ENCODE measurements at places on chromosomes 6 and 20. TPM values are rescaled to one million over a fixed set of nuclear protein-coding genes. Genes with fewer than 3 reads are reported as not detected.

Gene TAGAP
- total RNA-seq, result 64.5 TPM

Gene OR2H1
- not detected for total RNA-seq

Gene SPATA2
- total RNA-seq, result 7.7 TPM

Gene PEX3
- total RNA-seq, result 14.5 TPM

Gene SIRPB2
- total RNA-seq, result not detected

Gene ENPP5
- not detected for total RNA-seq

Gene ACTL10
- total RNA-seq, result 3.2 TPM

Gene ZSCAN23
- 0.79 TPM for total RNA-seq

Gene FAM83D
- total RNA-seq, result 25.6 TPM

Gene LY6G6F
- not detected for total RNA-seq

Gene OXT
- not detected for total RNA-seq

Gene TFAP2C
- total RNA-seq, result not detected

Gene TMEM74B
- 1.1 TPM for total RNA-seq

Gene KCNB1
- not detected for total RNA-seq

Gene ZBTB46
- not detected for total RNA-seq

Gene CAGE1
- 0.16 TPM for total RNA-seq

Gene FAM229B
- total RNA-seq, result 2.2 TPM

Gene NR2E1
- total RNA-seq, result not detected

Gene TREM2
- not detected for total RNA-seq

Gene TAAR8
- not detected for total RNA-seq

Gene SLC2A10
- total RNA-seq, result not detected

GRCh38 chr20:3759316-3759823 is 8.2 kb downstream of the ADISSP start:
- no peak for DNase-seq

DNA sequence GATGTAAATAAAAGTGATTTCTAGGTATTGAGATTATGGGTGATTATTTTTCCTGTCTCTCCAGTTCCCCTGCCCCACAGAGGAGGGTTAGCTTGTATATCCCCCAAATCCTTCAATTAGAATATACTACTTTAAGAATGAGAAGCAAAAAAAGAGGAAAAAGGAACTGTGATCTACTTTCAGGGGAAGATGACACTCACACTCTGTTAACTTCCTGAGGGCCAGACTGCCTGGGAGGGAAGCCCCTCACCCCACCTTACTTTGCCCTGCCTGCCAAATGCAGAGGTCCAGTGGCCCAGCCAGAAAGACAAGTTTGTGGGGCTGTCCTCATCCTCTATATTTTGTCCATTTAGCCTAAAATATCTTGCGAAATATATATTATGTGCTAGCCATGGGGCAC is 9.2 kb upstream of the LY86 start:
- DNase-seq, result no peak

- DNase-seq, result no peak
These were observed 195.1 kb upstream of the CITED2 start for GRCh38 chr6:139569566-139569965.

GRCh38 chr6:164401871-164402270 is 907.5 kb downstream of the C6orf118 start:
- DNase-seq, result no peak

GRCh38 chr6:55023230-55023629 is 151.1 kb upstream of the HCRTR2 start:
- no peak for DNase-seq

DNA sequence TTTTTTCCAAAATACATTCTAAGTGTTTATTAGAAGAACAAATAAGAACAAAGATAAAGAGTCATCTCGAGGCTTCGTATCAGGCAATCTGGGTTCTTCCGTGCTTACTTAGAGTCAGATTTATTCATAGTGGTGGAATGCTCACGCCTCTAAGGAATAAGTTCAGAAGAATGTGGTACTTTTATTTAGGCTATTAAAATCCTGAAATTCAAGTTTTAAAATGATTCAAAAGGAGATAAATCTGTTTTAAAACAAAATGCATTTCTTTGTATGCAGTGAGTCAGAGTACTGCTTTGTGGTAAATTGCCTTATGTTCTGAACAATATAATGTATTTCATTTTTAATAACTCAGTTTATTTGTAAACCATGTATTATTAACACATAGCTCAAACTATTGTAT is 89.1 kb downstream of the FUT9 start:
- no peak for DNase-seq

DNA sequence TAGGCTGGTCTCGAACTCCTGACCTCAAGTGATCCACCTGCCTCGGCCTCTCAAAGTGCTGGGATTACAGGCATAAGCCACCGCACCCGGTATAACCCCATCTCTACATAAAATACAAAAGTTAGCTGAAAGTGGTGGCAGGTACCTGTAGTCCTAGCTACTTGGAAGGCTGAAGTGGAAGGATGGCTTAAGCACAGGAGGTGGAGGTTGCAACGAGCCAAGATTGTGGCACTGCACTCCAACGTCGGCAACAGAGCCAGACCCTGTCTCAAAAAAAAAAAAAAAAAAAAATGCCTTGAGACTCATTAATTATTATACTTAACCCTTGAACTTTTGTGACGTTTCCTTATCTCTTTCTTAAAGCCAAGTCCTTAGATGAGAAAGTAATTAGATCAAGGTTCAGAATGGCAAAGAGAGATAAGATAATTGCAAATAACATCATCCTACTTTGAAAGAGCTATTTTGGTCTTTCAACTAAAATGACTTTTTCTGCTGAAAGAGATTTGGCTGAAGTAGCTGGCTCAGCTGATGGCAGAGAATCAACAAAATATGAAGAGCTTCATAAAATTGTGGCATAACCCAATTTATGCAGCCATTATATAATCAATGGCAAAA is 4.7 kb upstream of the SHLD1 start:
- no peak for DNase-seq

DNA sequence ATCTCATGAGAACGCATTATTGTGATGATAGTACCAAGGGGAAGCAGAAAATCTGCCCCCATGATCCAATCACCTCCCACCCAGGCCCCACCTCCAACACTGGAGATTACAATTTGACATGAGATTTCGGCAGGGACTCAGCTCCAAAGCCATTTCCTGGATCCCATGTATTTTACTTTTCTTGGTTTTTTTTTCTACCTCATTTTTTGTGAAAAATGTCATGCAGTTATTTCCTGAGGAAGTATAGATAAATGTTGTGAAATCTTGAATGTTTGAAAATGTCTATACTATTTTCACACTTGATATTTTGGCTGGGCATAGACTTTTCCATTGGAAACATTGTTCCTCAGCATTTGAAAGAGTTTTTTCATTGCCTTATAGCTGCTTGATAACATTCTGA is 9.1 kb upstream of the BRPF3 start:
- no peak for DNase-seq

- no peak for DNase-seq
These were observed 48.3 kb downstream of the AHI1 start for GRCh38 chr6:135449246-135449645.

- DNase-seq, result no peak
These were observed 23.7 kb upstream of the ADGRF4 start for GRCh38 chr6:47674673-47675072.

- DNase-seq, result no peak
These were observed 26.2 kb upstream of the ENPP4 start for GRCh38 chr6:46103441-46104115.

DNA sequence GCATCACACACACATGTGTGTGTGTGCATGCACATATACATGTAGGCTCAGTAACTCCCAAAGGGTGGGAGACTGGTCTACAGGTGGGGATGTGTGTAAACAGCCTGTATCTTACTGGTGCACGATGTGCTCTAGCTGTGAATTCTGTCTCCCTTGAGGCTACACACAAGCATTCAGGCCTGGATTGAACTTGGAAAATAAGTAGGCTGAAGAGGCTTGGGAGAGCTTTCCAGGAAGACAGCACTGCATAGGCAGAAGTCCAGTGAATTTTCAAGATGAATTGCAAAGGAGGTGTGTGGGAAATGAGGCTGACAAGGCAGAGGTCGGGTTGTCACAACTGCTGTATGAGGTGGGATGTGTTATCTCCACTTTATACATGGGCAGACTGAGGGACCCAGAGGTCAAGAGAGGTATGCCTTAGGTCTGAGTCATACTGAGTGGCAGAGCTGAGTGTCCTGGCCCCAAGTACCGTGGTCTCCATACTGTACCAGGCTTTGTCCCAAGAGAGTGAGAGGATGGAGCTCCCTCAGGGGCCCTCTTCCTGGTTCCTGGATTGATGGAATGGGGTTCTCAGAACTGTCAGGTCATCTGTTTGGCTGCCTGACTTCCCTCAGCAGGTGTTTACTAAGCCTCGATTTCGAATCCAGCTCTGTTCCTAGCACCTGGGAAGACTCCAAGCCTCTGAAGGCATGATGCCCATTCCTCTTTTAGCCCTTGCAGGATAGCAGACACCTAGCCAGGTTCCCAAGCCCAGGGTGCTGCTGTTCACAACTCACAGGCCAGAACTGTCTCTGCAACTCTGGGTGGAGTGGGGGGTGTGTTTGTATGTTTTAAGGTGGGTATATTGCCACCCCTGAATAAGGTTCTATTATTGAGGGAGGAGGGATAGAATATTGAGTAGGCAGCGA is 14.4 kb downstream of the SNPH start:
- DNase-seq, result peak; percentile 6

DNA sequence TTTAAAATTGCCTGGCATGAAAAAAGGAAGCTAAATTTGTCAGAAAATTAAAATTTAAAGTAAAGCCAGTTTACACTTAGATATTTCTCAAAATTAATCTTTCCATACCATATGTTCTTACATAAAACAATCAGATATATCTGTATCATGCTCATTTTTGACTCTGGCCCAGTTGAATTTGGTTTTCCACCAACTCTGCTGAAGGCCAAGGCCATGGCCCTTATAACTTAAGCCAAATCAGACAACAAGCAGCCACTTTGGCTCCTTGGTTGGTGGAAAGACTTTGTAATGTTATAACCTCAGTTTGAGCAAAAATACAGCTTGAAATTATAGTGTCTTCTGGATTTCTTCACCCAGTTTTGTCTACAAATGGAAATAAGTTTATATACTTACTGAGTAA is 97.3 kb downstream of the CENPW start:
- DNase-seq, result no peak

- DNase-seq, result no peak
These were observed 317.3 kb downstream of the DOK5 start for GRCh38 chr20:54792688-54793087.

GRCh38 chr6:165060720-165061119 is 248.7 kb downstream of the C6orf118 start:
- DNase-seq, result no peak

- DNase-seq, result no peak
These were observed 13.3 kb upstream of the KCNK15 start for GRCh38 chr20:44732327-44732726.

- peak; percentile 80 for DNase-seq
These were observed 121.6 kb downstream of the MOXD1 start for GRCh38 chr6:132279592-132280139.

GRCh38 chr6:92708270-92708669 is 711.1 kb downstream of the EPHA7 start:
- DNase-seq, result no peak

GRCh38 chr6:147150293-147150692 is 53.9 kb upstream of the STXBP5 start:
- no peak for DNase-seq

DNA sequence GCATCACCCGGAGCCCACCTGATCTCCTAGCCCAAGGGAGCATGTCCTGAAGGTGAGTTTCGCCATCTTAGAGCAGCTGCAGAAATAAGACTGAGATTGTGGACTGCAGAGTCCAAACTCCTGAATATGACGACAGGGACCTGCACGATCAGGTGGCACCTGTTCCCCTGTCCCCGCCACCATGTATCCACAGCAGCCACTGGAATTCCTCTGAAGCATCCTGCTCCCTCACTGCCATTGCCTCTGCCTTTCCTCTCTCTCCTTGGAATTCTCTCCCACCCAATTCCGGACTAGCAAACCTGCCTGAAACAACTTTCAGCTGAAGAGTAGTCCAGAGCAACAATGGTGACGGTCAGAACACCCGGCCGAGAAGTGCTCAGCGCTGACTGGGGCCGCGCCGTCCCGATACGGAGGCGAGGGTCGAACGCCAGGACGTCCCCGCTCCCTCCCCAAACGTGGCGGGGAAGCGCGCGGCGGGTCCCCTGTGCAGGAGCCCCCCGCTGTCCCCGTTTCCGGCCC is 694 bp upstream of the FAM120B start:
- DNase-seq, result no peak

DNA sequence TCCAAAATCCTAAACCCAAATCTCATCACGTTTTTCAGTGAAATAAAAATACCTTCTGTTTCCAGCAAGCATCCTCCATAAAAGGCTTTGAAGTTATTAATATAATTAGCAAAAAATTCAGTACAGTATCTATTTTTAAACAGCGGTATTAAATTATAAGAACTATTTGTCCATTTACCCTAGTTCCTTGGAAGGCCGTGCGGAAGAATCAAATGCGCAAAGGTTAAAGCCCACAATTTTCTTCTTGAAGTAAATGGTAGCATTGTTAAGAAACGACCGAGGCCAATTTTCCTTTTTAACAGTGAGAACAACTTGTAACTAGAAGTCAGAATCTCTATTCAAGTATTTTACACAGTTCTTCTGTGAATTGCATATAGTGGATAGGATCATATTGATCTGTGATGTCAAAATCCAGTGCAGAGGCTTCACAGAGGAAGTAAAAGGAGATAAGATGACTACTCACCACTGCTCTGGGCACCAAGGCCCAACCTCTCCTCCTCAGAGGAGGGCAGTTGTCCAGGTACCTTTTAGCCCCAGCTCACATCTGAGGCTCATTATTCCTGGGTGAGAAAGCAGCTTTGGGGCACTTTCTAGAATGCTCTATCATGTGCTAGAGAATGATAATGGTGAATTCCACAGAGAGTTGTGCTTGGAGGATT is 36.3 kb downstream of the TNFAIP3 start:
- DNase-seq, result no peak

GRCh38 chr6:117167520-117168271 is 97.7 kb upstream of the VGLL2 start:
- no peak for DNase-seq

DNA sequence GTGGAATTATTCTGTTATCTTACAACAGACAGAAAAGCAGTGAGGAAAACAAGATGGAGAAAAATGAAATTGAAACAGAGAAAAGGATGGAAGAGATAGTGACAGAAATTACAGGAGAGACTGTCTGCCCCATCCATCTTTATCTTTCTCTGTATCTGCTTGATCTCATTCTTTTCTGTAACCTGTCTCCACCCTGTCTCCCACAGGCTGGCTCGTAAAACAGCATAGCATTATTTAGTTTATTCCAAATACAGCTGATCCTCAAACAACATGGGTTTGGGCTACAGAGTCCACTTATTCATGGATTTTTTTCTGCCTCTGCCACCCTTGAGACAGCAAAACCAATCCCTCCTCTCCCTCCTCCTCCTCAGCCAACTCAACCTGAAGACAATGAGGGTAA is 482.3 kb upstream of the JARID2 start:
- DNase-seq, result no peak

- no peak for DNase-seq
These were observed 12.9 kb upstream of the MCM3 start for GRCh38 chr6:52297433-52297832.

GRCh38 chr6:3026791-3027626 is 27.3 kb downstream of the NQO2 start:
- peak; percentile 67 for DNase-seq

- no peak for DNase-seq
These were observed 89.0 kb upstream of the CEP85L start for GRCh38 chr6:118740372-118740771.
